Activated naive CD4-positive, alpha-beta T cell (primary cell): ENCODE measurements at places on chromosomes 3 and 15.

- DNase-seq, result no peak
Observed at GRCh38 chr3:32376115-32376514, 15.5 kb upstream of the CMTM7 start.

DNA sequence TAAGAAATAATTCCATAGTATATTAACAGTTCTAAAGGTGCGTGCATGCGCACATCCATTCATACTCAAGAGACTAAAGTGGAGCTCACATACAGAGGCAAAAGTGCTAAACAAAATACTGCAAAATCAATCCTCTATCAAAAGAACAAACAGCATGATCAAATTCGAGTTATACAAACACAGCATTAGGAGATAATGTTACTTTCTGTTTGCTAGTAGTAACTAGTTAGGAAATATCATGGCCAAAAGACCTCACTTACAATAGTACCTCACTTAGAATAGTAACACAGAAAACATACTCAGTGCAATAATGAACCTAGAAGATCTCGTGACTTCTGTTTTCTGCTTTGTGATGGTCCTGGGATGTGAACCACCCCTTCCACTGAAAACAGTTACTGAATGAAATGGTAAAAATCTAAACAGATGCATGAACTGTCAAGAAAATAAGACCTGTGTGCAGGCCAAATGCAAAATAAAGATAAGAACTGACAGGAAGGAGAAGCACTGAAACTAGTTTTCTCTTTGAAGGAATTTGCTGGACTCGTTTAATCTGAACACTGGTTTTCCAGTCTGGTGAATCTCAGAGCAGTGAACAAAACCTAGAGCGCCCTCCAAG is 20.9 kb upstream of the CEMIP start:
- no peak for DNase-seq

- DNase-seq, result no peak
Observed at GRCh38 chr3:28699283-28699682, 350.7 kb upstream of the AZI2 start.

GRCh38 chr15:36814708-36815107 is 235.3 kb downstream of the CDIN1 start:
- no peak for DNase-seq

- no peak for DNase-seq
Observed at GRCh38 chr3:127899200-127899599, 15.8 kb upstream of the KBTBD12 start.

- no peak for DNase-seq
Observed at GRCh38 chr3:38647217-38647970, 2.1 kb downstream of the SCN5A start.

GRCh38 chr3:157305392-157305791 is 131.3 kb upstream of the PTX3 start:
- DNase-seq, result no peak

- DNase-seq, result no peak
Observed at GRCh38 chr3:111639316-111639715, 44.2 kb upstream of the ZBED2 start.

GRCh38 chr15:80090879-80091503 is 31.5 kb downstream of the ZFAND6 start:
- no peak for DNase-seq

DNA sequence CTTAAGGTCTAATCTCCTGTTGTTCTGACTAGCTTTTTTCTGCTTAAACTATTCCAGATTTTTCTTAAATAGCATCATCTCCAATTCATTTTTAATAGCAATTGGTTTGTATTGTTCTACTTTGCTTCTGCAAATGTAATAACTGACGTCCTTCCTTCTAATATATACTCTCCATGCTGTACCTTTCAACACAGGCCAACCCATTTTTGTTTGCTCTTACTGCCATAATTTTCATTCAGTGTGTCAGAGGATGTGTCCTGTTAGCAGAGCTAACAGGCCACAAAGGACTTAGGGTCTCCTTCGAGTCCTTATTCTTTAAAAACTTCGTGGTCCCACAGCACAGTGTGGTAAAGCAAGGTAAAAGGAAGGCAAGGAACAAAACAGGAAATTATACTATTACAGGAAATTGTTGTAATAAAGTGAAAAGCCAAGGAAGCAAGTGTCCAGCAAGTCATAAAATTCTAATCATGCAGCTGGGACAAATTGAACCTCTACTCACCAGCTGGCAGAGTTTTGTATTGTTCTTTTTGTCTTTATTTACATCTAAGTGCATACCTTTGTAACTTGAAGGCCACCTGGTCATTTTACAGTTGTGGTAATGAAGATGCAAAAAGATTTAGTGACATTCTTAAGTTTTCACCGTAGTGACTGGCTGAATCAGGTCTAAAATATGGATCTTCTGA is 64.9 kb upstream of the ZBTB20 start:
- no peak for DNase-seq

DNA sequence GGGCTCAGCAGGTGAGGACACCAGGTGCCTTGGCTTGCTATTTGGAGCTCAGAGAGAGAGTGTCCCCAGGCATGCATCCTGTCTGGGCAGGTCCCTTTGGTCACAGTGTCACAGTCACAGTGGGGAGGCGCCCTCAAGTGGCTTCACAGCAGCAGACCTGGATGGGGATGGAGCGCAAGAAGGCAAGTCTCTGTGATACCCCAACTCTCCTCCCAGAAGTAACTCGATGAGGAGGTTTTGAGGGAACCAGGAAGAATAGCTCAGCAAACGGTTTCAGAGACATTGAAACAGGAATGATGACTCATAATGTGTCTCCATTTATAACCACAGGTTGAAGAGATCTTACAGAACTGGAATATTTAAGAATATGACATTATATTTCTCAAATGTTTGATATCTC is 66.5 kb upstream of the SH3GL3 start:
- no peak for DNase-seq

GRCh38 chr15:70087708-70088352 is 9.9 kb downstream of the TLE3 start:
- DNase-seq, result no peak

DNA sequence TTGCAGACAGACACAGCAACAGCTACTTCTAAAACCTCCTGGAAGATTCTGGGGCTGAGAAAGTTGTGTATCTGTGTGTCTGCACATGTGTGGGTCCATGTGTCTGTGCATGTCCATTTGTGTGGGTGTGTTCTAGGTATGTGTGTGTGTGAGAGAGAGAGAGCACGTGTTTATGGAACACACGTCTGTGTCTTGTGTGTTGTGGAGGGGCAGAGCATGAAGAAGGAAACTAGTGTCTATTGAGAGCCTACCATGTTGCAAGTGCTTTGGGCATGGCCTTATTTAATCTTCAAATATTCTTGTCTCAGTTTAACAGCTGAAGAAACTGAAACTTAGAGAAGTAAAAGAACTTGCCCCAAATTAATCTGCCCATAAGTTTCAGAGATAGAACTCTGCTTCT is 327.5 kb downstream of the UACA start:
- no peak for DNase-seq

DNA sequence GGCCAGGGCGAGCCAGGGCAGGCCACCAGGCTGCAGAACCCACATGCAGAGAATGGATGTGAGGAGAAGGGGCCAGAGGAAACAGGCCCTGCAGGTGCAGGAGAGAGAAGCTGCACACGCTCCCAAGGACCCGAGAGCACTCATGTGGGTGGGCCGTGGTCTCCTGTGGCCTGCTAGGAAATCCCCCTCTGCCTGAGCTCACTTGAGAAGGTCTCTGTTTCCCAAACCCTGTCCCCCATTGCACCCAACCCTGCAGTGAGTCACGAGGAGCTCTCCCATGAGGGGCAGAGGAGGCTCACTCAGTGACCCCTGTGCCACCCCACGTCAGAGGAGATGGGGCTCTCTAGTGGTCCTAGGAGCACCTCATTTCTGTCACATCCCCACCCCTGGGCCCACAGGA is 111.1 kb downstream of the KLF13 start:
- no peak for DNase-seq

DNA sequence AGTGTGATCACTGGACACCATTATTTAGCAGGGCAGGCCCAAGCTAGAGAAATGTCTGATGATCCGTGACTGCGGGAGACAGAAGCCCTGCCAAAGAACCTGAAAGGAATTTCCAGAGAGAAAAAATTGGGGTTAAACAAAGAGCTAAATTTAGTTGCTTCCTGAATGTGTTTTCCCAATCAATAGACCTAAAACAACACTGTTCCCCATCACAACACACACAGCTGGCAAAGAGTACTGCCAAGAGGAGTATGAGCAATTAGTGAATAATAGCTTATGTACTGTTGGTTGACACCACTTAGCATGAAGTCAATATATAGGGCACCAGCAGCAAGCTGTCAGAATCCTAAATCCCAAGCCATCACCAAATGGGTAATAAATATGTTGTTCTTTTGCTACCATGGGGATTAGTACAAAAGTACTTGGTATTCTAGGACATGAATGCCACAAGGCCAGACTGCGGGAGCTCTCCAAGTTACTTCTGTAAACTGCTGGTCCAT is 35.7 kb downstream of the CLK3 start:
- no peak for DNase-seq

- DNase-seq, result peak; percentile 46
Observed at GRCh38 chr15:75202251-75203016, 752 bp downstream of the C15orf39 start.

GRCh38 chr3:168117059-168117458 is 21.3 kb upstream of the GOLIM4 start:
- DNase-seq, result no peak

GRCh38 chr15:50773389-50773788 is 7.9 kb upstream of the SPPL2A start:
- DNase-seq, result no peak

- DNase-seq, result no peak
Observed at GRCh38 chr15:29938361-29939335, 116.4 kb upstream of the TJP1 start.

DNA sequence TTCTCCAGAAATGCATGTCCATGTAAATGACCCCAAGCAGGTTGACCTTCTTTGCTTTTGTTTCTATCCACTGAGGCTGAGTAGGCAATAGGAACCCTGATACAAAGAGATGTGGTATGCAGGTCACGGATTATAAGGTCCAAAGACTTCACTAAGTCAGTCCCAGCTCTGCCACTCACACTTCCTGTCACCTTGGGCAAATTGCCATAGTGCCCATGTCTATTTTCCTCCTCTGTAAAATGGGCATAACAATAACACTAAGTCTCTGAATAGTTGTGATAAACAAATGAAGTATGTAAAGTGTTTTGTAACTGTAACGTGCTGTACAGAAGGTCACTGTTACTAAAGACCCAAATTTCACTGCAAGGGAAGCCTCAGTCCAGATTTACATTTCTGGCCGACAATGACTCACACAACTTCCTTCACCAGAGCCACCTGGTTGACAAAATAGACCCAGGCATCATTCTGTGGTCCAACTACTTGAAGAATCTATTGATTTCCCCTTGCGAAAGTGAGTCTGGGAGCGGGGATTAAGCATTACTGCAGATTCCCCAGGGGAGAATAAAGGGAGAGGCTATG is 175.4 kb upstream of the LPP start:
- DNase-seq, result no peak

DNA sequence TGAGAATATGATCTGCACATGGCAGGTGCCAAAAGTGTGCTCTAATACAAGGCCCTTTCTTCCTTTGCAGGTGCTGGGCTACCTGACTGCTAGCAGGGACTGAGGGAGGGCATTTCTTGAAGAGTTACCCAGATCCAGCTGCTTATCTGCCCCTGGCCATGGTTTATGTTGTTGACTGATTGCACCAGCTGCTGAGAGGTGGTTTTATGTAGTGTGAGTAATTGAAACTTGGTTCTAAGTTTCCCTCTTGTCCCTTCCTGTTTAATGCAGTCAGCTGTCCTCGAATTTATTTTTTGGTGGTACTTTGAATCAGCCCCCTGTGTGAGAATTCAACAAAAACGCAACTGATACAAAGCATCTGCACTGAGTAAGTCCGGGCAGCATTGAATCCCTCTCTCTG is 288.3 kb upstream of the C2CD4B start:
- DNase-seq, result no peak

DNA sequence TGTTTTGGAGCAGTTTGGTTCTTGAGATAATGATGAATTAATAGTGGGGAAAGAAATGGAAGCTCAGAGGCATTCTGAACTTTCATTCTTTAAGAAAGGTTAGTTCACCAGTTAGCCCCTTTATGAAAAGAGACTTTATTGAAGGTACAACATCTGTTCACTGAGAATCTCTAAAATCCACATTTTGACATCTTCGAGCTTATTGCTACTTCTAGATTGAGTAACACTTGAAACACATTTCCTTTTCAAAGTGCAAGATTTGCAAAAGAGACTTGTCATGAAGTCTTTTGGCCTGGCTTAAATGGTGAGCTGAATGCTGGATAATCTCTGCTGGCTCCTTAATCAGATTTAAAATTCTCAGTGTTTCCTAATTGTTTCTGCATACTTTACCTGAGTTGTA is 42.3 kb downstream of the RAB8B start:
- no peak for DNase-seq

- DNase-seq, result no peak
Observed at GRCh38 chr3:20105513-20106280, 65.5 kb downstream of the KAT2B start.

GRCh38 chr3:105938806-105939205 is 70.0 kb upstream of the CBLB start:
- no peak for DNase-seq

DNA sequence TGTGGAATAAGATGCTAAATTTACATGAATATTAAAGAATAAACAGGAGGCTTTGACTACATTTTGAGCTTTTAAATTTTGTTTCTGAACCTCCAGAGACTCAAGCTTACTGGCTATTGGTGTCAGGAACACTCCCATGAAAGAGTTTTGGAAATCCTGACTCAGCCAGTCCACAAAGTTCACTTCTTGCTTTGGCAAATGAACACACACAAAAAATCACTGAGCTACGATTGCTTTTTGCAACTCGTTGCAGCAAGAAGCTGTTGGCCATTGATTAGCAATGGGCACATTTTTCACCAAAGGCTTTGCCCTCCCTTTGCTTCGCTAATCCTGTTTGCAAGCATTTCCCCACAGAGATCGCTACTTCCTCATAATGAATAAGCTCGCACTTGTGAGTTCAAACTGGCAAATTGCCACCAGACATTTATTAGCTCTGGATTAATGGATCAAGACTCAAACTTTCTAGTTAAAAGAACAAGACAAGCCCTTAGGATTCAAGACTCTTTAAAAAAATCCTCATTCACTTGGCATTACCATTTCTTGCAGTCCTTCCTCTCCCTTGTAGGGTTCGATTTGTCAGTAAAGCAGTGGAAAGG is 343.2 kb upstream of the ONECUT1 start:
- no peak for DNase-seq

DNA sequence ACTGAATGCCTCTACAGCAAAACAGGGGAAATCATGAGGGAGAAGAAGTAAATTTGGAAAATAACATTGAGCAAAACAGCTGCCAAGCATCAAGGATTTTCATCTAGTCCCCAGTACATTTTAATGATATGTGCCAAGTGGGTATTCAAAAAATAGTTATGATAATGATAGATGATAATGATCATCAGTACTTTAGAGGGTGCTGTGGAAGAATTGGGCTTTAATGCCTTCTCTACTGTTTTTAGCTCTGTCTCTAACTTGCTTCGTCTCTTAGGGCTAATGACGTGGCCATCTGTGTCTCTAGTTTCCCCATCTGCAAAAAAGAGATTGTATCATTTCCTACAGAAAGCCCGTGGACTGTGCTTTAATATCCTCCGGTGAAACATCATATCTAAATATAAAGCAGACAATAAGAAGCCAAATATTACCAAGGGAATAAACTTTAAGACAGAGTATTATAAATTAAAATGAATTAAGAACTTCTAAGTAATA is 10.2 kb upstream of the FSIP1 start:
- no peak for DNase-seq

GRCh38 chr3:25831578-25831977 is 41.7 kb downstream of the OXSM start:
- no peak for DNase-seq
